ENCODE measurements at places on chromosomes 5 and 9. TPM values are rescaled to one million over a fixed set of nuclear protein-coding genes. Genes with fewer than 3 reads are reported as not detected.

DNA sequence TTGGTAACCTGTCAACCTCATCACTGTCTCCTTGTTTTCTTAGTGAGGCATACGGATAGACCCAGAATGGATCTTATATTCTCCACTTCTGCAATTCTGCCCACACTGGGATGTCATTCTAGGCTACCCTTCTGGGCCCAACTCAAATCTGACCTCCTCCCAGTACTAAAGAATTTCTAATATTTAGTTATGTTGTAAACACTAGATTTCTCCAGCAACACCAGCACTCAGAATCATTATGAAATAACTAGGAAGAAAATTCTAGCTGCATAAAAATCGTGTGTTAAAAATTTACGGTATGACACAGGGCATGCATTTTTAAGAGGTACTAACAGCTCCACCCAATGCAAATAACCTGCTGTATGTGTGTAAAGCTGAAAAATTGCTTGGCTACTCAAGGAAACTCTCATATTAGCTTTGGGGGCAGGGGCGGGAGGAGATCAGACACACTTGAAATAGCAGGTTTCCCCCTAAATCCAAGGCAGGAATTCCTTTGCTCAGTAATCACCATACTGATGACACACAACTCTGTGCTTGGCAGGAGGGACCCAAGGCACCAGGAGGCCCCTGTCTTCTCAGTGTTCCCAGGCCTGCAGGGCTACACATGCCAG lies 27.3 kb downstream of the MACROH2A1 start:
- no peak overlapping the region for H3K4me3 ChIP-seq
- no peak overlapping the region for H3K27ac ChIP-seq

GRCh38 chr9:70832492-70832891 lies 288.9 kb downstream of the TRPM3 start:
- H3K36me3 ChIP-seq = no peaks in the 10 kb centered on the region
- H3K4me1 ChIP-seq = no peaks in the 10 kb centered on the region
- no peak overlapping the region for H3K4me3 ChIP-seq
- H3K27ac ChIP-seq = no peak overlapping the region
- no peaks in the 10 kb centered on the region for H3K27me3 ChIP-seq
- no peak for DNase-seq

GRCh38 chr5:172777881-172778814 lies 7.2 kb upstream of the DUSP1 start:
- peak overlapping the region; percentile 77 for H3K27ac ChIP-seq
- DNase-seq = no peak
- H3K4me3 ChIP-seq = no peak overlapping the region
- no peaks in the 10 kb centered on the region for H3K27me3 ChIP-seq

The SLC6A19 gene
- not detected for total RNA-seq

DNA sequence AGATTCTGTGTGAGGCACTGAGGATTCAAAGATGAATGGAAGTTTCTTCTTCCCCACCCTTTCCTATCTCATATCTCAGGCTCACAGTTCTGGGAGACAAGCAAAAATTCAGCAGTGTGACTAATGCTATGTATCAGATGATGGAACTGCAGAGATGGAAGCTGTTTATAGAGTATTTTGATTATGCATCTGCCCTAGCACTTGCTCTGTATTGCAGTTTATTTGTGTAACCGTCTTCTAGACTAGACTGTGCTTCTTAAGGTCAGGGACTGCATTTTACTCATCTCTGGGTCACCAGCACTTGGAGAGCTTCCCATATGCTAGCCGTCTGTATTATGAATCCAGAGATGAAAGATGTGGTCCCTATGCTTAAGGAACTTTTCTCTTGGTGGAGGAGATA lies 12.6 kb downstream of the CAVIN4 start:
- H3K36me3 ChIP-seq = peaks cover 7% of the 10 kb centered on the region
- H3K27me3 ChIP-seq = no peaks in the 10 kb centered on the region
- H3K27ac ChIP-seq = no peak overlapping the region
- no peak overlapping the region for H3K4me3 ChIP-seq
- no peak for DNase-seq

DNA sequence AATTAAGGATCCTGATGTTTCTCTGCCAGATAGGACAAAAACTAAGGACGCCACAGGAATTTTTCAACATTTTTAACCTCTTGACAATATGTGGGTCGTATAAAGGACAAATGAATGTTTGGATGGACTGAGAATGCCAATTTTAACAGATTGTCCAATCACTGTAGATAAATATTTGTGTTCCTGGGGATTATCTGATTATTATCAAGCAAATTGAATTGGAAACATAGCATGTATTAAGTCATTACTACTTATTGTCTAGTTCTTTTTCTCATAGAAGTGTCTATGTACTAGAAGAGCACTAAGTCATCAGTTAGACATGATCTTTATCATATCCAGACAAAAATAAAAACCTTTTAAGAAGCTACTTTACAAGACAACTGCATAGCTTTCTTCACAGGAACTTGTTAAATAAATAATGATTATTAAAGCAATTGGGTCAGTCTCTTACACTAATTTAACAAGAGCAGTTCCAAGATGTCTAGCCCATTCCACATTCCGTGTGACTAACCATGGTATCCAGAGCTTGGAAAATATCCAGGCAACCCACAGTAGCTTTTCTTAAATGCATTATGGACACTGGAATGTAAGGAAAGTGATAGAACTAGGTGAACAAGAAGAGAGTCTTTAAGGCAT lies 127.5 kb upstream of the CDKN2B start:
- H3K27me3 ChIP-seq = no peaks in the 10 kb centered on the region
- H3K27ac ChIP-seq = no peak overlapping the region
- no peak overlapping the region for H3K4me3 ChIP-seq
- DNase-seq = no peak

The CNTFR gene
- total RNA-seq = 23.3 TPM

GRCh38 chr5:37966871-37967270 lies 127.0 kb upstream of the GDNF start:
- H3K4me3 ChIP-seq = no peak overlapping the region
- DNase-seq = no peak
- no peak overlapping the region for H3K27ac ChIP-seq
- no peaks in the 10 kb centered on the region for H3K4me1 ChIP-seq
- H3K27me3 ChIP-seq = no peaks in the 10 kb centered on the region

- no peak overlapping the region for H3K4me3 ChIP-seq
- no peak overlapping the region for H3K27ac ChIP-seq
- no peaks in the 10 kb centered on the region for H3K4me1 ChIP-seq
- no peak for DNase-seq
These were observed 196.0 kb downstream of the MED10 start for GRCh38 chr5:6182271-6182815.

- no peaks in the 10 kb centered on the region for H3K27me3 ChIP-seq
- H3K27ac ChIP-seq = no peak overlapping the region
- no peaks in the 10 kb centered on the region for H3K36me3 ChIP-seq
- DNase-seq = no peak
These were observed 110.5 kb downstream of the MEGF10 start for GRCh38 chr5:127400946-127401670.

The SLC6A18 gene
- total RNA-seq = not detected

- H3K27me3 ChIP-seq = no peaks in the 10 kb centered on the region
- no peak overlapping the region for H3K4me3 ChIP-seq
- no peaks in the 10 kb centered on the region for H3K4me1 ChIP-seq
- no peaks in the 10 kb centered on the region for H3K36me3 ChIP-seq
- no peak for DNase-seq
These were observed 75.2 kb upstream of the CTSL start for GRCh38 chr9:87650611-87651295.

The PCAT7 gene
- total RNA-seq = not detected

DNA sequence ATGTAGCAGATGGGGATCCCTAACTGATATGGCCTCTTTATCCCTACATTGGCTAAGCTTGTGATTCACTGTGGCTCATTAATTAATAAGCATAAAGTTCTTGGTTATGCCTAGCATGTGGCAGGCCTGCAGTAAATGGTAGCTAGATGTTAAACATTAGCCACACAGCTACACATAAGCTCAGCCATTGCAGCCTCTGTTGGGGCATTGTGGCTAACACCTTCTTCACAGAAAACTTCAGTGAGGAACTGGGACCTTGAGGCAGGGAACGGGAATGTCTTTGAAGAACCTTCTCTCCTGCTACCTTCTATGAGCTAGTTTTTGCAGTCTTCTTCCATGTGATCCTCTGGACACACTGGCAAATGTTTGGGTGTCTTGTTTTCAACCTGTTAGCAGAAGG lies 338.2 kb downstream of the NTRK2 start:
- no peaks in the 10 kb centered on the region for H3K27me3 ChIP-seq
- H3K27ac ChIP-seq = no peak overlapping the region
- no peaks in the 10 kb centered on the region for H3K4me1 ChIP-seq
- H3K36me3 ChIP-seq = no peaks in the 10 kb centered on the region

DNA sequence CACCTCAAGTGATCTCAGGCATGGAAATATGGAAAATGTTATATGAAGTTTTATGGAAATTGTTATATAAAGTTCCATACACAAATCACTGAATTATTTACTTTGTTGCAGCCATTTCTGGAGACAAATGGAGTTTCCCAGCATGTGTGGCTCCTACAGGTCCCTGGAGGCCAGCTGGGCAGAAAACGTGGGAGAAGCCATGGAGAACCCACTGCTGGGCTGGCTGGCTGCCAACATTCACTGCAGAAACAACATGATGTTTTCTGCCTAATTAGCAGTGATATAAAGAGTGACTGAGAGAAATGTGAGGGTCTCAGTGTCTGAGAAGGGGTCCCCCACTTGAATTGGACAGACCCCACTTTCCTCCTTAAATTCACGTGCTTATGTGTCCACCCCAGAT lies 208.8 kb upstream of the IRX2 start:
- DNase-seq = no peak
- H3K4me3 ChIP-seq = no peak overlapping the region
- H3K36me3 ChIP-seq = no peaks in the 10 kb centered on the region
- H3K27me3 ChIP-seq = no peaks in the 10 kb centered on the region

The C9orf153 gene
- not detected for total RNA-seq

DNA sequence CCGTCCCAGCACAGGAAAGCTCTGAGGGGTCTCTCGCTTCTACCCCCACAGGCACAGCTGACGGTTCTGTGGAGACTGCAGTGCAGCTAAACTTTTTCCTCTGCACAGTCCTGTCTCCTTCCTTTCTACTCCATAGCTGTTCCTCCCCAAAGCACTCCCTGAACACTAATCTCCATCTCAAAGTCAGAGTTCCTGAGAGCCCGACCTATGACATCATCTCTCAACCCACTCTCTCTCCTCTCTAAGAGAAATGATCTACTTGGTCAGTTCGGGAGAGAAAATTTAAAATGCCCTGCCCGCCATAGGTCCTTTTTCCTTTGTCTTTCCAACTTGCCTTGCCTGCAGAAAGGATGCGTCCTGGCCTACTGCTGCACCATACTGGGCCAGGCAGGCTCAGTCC lies 90.6 kb downstream of the FANCC start:
- no peak overlapping the region for H3K27ac ChIP-seq
- no peaks in the 10 kb centered on the region for H3K27me3 ChIP-seq
- H3K4me1 ChIP-seq = no peaks in the 10 kb centered on the region
- DNase-seq = no peak
- no peak overlapping the region for H3K4me3 ChIP-seq

DNA sequence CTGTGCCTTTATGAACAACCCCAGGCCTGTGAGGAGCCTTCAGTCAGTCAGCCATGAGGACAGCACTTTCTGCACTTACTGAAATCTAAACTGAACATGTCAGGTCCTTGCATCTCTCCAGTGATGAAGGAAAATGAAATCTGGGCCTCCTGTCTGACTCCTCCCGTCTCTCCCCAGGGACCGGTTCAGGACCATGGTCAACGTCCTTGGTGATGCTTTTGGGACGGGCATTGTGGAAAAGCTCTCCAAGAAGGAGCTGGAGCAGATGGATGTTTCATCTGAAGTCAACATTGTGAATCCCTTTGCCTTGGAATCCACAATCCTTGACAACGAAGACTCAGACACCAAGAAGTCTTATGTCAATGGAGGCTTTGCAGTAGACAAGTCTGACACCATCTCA lies 77.0 kb upstream of the PLPP6 start:
- no peaks in the 10 kb centered on the region for H3K36me3 ChIP-seq
- H3K27me3 ChIP-seq = no peaks in the 10 kb centered on the region

- DNase-seq = no peak
- no peaks in the 10 kb centered on the region for H3K36me3 ChIP-seq
- H3K4me3 ChIP-seq = no peak overlapping the region
- H3K27me3 ChIP-seq = no peaks in the 10 kb centered on the region
- no peak overlapping the region for H3K27ac ChIP-seq
These were observed 50.4 kb downstream of the HTR1A start for GRCh38 chr5:63911871-63912270.

GRCh38 chr9:114274217-114274616 lies 48.7 kb upstream of the ORM1 start:
- H3K27ac ChIP-seq = no peak overlapping the region
- H3K4me1 ChIP-seq = no peaks in the 10 kb centered on the region
- H3K4me3 ChIP-seq = no peak overlapping the region

DNA sequence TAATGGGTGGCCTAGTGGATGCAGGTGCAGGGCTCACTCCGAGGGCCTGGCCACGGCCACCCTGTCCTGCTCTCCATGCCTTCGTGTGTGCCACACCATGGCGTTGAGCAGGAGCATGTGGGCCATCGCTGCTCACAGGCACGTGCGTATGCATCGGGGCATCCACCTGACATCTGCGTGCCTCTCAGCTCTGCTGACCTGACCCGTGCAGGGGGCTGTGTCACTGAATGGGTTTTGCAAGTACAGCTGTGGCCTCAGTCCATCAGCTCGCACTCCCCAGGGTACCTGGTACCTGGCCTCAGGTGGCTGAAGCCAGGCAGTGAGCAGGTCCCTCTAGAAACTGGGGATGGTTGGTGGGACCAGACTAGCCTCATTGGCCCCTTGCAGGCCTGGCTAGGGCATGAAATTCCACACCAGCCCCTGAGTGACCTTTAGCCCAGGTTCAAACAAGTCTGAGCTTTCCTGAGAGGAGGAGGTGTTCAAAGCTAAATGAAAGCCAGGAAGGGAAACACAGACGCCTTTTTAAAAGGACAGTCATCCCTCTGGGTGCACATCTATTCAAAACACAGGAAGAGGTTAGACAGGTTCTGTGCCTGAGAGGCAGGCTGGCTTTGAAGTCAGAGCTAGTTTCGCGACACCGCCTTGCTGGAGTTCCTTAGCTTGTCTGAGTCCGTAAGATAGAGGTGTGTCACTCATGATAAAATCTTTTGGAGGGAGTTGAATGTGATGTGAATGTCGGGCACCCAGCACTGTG lies 74.0 kb downstream of the MACROH2A1 start:
- H3K36me3 ChIP-seq = no peaks in the 10 kb centered on the region
- H3K4me3 ChIP-seq = no peak overlapping the region
- H3K27ac ChIP-seq = no peak overlapping the region
- H3K4me1 ChIP-seq = no peaks in the 10 kb centered on the region
- DNase-seq = no peak

Data from right atrium auricular region (tissue), 2 donors.